Foreskin melanocyte (primary cell): ENCODE measurements at places on chromosomes 3 and 15.

DNA sequence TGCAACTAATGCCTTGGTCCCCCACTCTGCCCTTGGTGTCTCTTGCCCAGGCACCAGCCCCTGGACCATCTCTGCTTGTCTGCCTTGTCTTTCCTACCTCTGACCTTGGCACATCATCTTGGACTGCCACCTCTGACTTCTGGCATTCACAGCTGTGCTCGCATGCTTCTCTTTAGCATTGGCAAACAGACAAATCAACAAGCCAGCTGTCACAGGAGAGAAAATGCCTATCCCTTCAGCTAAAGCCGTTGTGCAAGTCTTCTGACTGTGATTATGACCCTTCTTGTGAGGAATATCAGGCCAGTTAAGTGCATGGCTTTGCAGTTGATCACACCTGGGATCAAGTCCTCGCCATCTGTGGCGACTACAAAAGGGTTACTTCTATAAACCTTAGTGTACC is 84.6 kb downstream of the PRICKLE2 start:
- DNase-seq = no peak

- DNase-seq = no peak
Measured at GRCh38 chr3:65807225-65807624, 231.5 kb downstream of the MAGI1 start.

DNA sequence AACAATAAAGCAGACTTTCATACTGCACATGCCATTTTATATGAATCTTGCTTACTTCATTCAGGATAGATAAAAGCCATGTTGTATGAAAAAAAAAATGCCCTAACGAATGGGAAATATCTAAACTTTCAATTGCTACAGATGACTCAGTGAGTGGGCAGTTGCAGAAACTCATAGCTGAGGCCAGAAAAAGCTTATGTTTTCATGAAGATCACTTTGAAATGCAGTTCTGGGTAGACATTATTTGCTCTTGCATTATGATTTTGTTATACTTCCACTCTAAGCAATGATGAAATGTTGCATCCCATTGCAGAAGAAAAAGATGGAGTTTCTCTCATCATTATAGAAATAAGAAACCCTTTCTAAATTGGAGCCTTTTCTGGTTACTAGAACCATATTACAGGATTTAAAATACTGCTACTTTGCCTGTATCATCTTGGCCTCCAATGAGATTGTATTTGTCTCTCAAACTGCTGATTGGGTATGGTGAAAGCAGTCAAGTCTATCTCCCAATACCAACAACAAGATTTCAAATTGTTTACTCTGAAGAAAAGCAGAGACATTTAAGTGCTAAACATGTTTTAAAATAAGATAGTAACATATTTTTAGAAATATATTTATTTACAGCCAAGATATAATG is 17.0 kb downstream of the PEAK1 start:
- peak; percentile 74 for DNase-seq

DNA sequence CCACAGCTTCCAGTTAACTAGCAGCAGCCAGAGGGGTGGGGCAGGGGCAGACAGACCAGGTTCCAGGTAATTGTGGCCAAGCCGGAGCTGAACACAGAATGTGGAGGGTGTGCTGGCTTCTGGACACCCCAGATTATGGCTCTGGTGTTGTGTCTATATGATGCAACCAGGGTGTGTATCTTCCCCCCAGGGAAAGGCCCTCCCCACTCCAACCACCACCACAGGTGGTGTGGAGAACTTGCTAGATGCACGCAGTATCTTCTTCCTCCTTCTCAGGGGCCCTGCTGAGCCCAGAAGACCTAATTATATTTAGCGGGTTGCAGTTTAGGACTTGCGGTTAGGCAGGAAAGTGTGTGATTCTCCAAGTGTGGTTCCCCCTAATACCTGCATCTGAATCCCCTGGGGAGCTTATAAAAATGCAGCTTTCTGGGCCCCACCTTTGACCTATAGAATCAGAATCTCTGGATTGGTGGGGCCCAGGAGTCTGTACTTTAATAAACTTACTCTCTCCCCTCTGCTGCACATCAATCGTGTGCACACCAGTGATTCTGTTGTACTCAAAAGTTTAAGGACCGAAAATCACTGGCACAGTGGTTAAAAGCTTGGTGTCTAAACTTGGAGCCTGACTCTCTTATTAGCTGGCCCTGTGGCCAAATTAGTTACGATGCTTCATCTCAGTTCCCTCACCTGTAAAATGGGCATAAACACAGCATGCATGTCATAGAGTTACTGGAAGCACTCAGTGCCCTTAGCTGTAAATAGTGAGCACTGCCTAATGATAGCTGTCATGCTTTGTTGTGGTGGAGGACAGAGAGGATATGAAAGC is 379.1 kb upstream of the PROK2 start:
- no peak for DNase-seq

DNA sequence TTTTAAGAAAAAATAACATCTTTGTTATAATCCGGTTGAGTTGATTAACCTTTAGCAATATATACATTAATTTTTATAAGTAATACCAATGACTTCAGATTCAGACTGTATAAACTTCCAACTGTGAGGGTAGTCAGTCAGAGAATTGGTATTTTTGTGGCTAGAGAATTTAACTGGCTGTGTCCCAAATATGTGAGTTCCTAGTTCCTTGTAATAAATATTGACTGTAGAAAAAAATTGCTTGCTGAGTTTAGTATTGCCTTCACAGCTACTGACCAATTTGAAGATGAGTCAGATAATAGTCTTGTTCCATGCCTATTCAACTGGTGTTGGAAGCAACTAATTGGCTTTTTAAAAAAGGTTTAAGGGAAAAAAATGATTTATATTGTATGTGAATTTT is 210.8 kb downstream of the GAP43 start:
- no peak for DNase-seq

GRCh38 chr15:59300618-59301139 is 72.0 kb downstream of the MYO1E start:
- no peak for DNase-seq

GRCh38 chr3:62621176-62621575 is 247.8 kb upstream of the FEZF2 start:
- no peak for DNase-seq

- DNase-seq = no peak
Measured at GRCh38 chr15:62316413-62317060, 151.5 kb upstream of the C2CD4B start.

DNA sequence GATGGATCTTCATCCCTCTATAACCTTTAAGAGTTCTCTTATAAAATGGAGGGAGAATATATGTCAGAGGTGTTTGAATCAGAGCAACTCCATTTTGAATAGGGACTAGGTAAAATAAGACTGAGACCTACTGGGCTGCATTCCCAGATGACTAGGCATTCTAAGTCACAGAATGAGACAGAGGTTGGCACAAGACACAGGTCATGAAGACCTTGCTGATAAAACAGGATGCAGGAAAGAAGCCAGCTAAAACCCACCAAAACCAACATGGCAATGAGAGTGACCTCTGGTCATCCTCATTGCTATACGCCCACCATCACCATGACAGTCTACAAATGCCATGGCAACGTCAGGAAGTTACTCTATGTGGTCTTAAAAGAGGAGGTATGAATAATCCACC is 211.0 kb downstream of the GBE1 start:
- no peak for DNase-seq

- no peak for DNase-seq
Measured at GRCh38 chr3:71132995-71133730, 450.4 kb downstream of the FOXP1 start.

GRCh38 chr3:8324747-8325146 is 176.9 kb upstream of the LMCD1 start:
- DNase-seq = peak; percentile 29

DNA sequence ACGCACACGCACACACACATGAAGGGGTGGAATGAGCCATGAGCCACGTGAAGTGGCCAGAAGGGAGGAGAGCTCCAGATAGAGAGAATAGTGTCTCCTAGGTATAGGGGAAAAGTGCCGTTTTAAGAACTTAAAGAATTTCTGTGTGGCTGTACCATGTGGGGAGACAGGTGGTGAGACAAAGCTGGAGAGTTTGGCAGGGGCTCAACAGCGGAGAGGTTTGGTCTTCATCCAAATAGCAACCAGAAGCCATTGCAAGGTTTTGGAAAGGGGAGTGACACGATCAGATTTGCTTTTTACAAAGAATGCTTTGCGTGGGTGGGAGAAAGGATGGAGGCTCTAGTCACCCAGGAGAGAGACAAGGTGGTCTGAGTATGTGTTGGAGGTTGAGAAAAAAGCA is 146.0 kb downstream of the IL20RB start:
- DNase-seq = no peak

GRCh38 chr15:33586786-33587697 is 276.3 kb downstream of the RYR3 start:
- peak; percentile 29 for DNase-seq

DNA sequence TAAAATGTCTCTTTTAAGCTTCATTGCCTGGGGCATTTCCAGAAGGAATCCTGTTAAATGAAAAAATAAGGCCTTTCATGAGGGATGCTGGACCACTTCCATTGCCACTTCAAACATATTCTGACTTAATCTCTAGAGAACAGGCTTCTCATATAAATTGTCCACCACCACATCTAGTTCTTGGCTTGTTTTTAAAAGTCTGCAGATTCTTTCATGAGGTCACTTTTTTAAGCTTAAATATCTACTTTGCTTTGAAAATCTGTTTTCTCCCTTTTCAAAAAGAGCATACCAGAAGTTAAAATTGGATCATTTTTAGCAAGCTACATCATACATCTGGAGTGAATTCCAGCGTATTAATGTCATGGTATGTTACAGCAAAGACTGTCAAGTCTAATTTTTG is 131.6 kb downstream of the C3orf70 start:
- no peak for DNase-seq

- DNase-seq = no peak
Measured at GRCh38 chr3:152195206-152195605, 73.5 kb upstream of the MBNL1 start.

GRCh38 chr15:69926006-69926405 is 171.7 kb downstream of the TLE3 start:
- DNase-seq = no peak

DNA sequence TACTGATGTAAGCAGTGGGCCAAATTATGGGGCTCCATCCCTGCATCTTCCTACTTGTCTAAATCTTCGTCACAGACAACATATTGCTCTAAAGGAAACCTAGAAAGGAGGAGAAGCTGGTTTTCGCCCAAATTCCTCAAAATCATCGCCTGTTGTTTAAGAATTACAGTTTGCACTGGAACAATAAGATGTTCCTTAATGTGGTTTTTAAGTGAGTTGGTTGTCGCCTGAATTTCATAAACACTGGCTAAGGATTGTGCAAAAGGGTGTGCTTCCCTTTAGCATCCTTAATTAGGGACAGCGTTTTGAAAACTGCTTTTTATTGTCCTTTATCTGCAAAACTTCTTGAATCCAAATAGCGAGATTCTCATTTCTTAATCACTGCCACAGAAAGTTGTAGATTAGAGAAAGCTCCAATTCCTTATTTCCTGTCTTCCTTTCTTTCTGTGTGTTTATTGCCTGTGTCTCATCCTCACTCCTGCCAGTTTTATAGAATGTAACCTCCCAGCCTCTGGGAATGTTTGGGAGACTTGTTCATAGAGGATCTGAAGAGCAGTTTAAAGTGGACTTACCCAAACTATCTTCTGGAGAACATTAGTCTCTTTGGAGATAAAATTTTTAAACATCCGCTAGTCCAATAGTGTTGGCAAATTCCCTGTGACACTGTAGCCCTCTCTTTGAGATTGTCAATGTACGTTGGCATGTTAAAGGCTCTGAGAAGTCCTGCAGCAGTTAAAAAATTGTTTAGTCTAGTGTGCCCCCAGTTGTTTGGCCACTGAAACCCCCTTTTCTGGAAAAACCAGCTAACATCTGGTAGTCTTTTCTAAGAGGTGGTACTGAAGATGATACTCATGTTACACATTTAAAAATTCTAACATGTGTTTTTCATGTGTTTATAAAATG is 50.4 kb downstream of the FLNB start:
- DNase-seq = no peak

- no peak for DNase-seq
Measured at GRCh38 chr15:47652328-47652727, 65.0 kb upstream of the SEMA6D start.

- no peak for DNase-seq
Measured at GRCh38 chr3:48414376-48415250, 15.3 kb downstream of the PLXNB1 start.

DNA sequence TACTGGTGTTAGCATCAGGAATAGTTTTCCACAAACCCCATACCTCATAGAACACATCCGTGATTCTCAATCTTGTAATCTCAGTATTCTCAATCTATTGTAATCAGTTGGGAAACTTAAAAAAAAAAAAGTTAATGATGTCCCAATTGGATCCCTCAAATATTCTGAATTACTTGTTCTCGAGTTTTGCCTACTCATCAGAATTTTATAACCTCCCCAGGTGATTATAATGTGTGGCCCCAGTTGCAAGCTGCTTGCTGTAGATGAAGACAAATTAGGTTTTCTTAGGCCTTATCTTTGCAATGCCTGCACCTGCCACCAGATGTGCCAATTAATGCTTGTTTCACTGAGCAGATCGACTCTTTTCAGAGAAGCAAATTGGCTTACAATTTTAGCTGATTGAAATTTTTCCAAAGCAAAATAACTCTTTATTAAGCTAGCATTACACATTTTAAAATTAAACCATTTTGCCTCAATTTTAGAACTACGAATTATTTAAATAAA is 19.0 kb upstream of the DIPK2A start:
- DNase-seq = no peak

DNA sequence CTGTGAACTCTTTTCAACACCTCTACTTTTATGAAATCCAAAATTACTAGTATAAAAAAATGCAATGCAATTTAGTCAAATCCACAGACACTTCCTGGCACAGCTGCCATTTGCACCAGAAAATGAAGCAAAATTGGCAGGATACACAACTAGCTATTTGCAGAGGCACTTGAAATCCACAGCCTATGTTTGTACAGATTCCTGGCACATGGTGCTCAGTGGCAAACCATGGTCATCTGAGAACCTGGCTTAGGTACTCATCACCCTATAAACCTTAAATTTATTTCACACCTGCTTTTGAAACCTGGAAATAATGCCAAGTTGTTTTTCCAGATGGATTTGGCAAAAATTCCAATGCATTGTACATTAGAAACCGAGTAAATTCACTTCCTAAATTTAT is 20.2 kb upstream of the PPM1L start:
- DNase-seq = no peak

GRCh38 chr3:183210862-183211341 is 42.2 kb upstream of the B3GNT5 start:
- no peak for DNase-seq

DNA sequence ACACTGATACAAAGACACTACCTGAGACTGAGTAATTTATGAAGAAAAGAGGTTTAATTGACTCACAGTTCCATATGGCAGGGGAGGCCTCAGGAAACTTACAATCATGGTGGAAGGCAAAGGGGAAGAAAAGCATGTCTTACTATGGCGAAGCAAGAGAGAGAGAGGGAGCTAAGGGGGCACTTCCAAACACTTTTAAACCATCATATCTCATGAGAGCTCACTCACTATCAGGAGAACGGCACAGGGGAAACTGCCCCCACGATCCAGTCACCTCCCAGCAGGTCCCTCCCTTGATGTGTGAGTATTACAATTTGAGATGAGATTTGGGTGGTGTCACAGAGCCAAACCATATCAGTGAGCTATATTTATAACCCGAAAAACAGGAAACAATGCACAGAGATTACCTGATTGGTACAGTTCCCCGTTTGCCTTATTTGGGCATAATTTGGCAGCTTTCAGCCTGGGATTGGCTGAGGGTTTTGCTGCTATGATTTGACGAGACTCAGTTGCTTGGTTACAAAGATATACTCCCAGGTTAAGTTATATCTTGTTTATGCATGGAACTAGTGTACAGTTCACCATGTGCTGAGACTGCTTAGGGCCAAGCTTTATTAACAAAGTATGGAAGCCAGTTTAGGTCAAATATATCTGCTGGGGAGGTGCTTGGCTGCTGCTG is 184.2 kb downstream of the NR2F2 start:
- no peak for DNase-seq

- DNase-seq = no peak
Measured at GRCh38 chr3:55591888-55592287, 104.8 kb upstream of the WNT5A start.
